ENCODE measurements at places on chromosomes 4 and X. TPM values are rescaled to one million over a fixed set of nuclear protein-coding genes. Genes with fewer than 3 reads are reported as not detected.

CTAG1B gene
- total RNA-seq = not detected

KLHL4 gene
- total RNA-seq = 4.8 TPM

SEC24D gene
- 112 TPM for total RNA-seq

FAM47A gene
- not detected for total RNA-seq

MOB1B gene
- 15.6 TPM for total RNA-seq

NDST4 gene
- 0.66 TPM for total RNA-seq

CPZ gene
- 0.66 TPM for total RNA-seq

DDX53 gene
- not detected for total RNA-seq

MAGEA11 gene
- not detected for total RNA-seq

XAGE2 gene
- total RNA-seq = not detected

RRH gene
- total RNA-seq = 0.22 TPM

BMP3 gene
- under 0.01 TPM for total RNA-seq

GABRE gene
- 15.2 TPM for total RNA-seq

CSN3 gene
- total RNA-seq = not detected

TMEM47 gene
- 43.2 TPM for total RNA-seq

SHROOM2 gene
- total RNA-seq = 0.75 TPM

PRDM5 gene
- total RNA-seq = 25.0 TPM

TASL gene
- total RNA-seq = not detected

DSPP gene
- total RNA-seq = not detected

ARAP2 gene
- 9.9 TPM for total RNA-seq

DGKK gene
- not detected for total RNA-seq

CT45A2 gene
- not detected for total RNA-seq

SULT1E1 gene
- 0.33 TPM for total RNA-seq

AGTR2 gene
- total RNA-seq = not detected

PNCK gene
- total RNA-seq = 1.2 TPM

SH3TC1 gene
- total RNA-seq = 2.0 TPM

ARHGEF6 gene
- 9.4 TPM for total RNA-seq

GPC3 gene
- not detected for total RNA-seq

NXT2 gene
- total RNA-seq = 14.3 TPM

TRPC5OS gene
- not detected for total RNA-seq

CLIC2 gene
- total RNA-seq = 6.2 TPM

ERCC6L gene
- total RNA-seq = 12.4 TPM

All from uterine smooth muscle cell (primary cell).